H1 (cell line): ENCODE measurements at places on chromosomes 2 and 18. TPM values are rescaled to one million over a fixed set of nuclear protein-coding genes. Genes with fewer than 3 reads are reported as not detected.

The IRS1 gene
- polyA plus RNA-seq = 9.1 and 12.0 TPM in 2 replicates

The OTOS gene
- 0.17 and 0.19 TPM in 2 replicates for polyA plus RNA-seq

The WDCP gene
- 18.0 and 19.2 TPM in 2 replicates for polyA plus RNA-seq

The RFTN2 gene
- 0.42 and 2.3 TPM in 2 replicates for polyA plus RNA-seq

The EMX1 gene
- polyA plus RNA-seq = 2.4 and 3.3 TPM in 2 replicates

The GALR1 gene
- 0.09 TPM in 2 replicates for polyA plus RNA-seq

The IL18RAP gene
- not detected in 2 replicates for polyA plus RNA-seq

The DHRS9 gene
- polyA plus RNA-seq = not detected in 2 replicates

The CDK5R2 gene
- polyA plus RNA-seq = 0.14 TPM in 2 replicates

The COL4A3 gene
- polyA plus RNA-seq = 0.12 and 0.28 TPM in 2 replicates

The BMPR2 gene
- polyA plus RNA-seq = 3.5 and 5.5 TPM in 2 replicates

The TLX2 gene
- polyA plus RNA-seq = 0.06 and 0.17 TPM in 2 replicates

The SNTG2 gene
- 6.6 TPM in 2 replicates for polyA plus RNA-seq

The MBOAT2 gene
- 10.7 and 11.2 TPM in 2 replicates for polyA plus RNA-seq

The SOS1 gene
- polyA plus RNA-seq = 13.1 and 25.7 TPM in 2 replicates

The DARS1 gene
- 31.7 and 61.7 TPM in 2 replicates for polyA plus RNA-seq

The EFEMP1 gene
- polyA plus RNA-seq = 19.7 and 23.2 TPM in 2 replicates

The RND3 gene
- polyA plus RNA-seq = 7.4 and 12.2 TPM in 2 replicates

The IL36G gene
- polyA plus RNA-seq = 0.06 and 0.39 TPM in 2 replicates

The CRYGD gene
- 6.0 and 7.1 TPM in 2 replicates for polyA plus RNA-seq

The NDUFB3 gene
- polyA plus RNA-seq = 15.5 and 38.2 TPM in 2 replicates

The PPIL3 gene
- 26.1 and 48.7 TPM in 2 replicates for polyA plus RNA-seq

The UNC80 gene
- 0.16 and 0.53 TPM in 2 replicates for polyA plus RNA-seq

The C2orf92 gene
- polyA plus RNA-seq = 2.1 and 2.3 TPM in 2 replicates

The CDH7 gene
- polyA plus RNA-seq = 0.67 and 1.00 TPM in 2 replicates

The PMAIP1 gene
- polyA plus RNA-seq = 51.7 and 51.9 TPM in 2 replicates

The FBXO48 gene
- 1.1 and 1.5 TPM in 2 replicates for polyA plus RNA-seq

The NPHP1 gene
- 0.74 and 1.4 TPM in 2 replicates for polyA plus RNA-seq

The GALNT5 gene
- polyA plus RNA-seq = 0.02 TPM in 2 replicates

The NEU2 gene
- 0.12 TPM in 1 of 2 replicates, not detected in the other for polyA plus RNA-seq

The UGT1A3 gene
- not detected in 2 replicates for polyA plus RNA-seq

The L3MBTL4 gene
- polyA plus RNA-seq = 0.67 and 1.0 TPM in 2 replicates

The ARHGAP15 gene
- polyA plus RNA-seq = 0.03 TPM in 1 of 2 replicates, not detected in the other

The LAMA3 gene
- polyA plus RNA-seq = 0.58 and 0.76 TPM in 2 replicates

The LOXL3 gene
- polyA plus RNA-seq = 22.1 and 27.2 TPM in 2 replicates

The NRP2 gene
- polyA plus RNA-seq = 26.7 and 32.0 TPM in 2 replicates

The SERPINB12 gene
- polyA plus RNA-seq = not detected in 2 replicates

The UGT1A4 gene
- not detected in 2 replicates for polyA plus RNA-seq

The KIF5C gene
- polyA plus RNA-seq = 12.5 and 16.3 TPM in 2 replicates

The TMEM198 gene
- polyA plus RNA-seq = 10.4 and 15.4 TPM in 2 replicates

The ADAM23 gene
- polyA plus RNA-seq = 7.5 and 9.9 TPM in 2 replicates

The CYP26B1 gene
- 0.06 and 0.19 TPM in 2 replicates for polyA plus RNA-seq

The CRACDL gene
- 0.25 and 0.38 TPM in 2 replicates for polyA plus RNA-seq

The DUSP19 gene
- 0.53 and 0.73 TPM in 2 replicates for polyA plus RNA-seq

The NGEF gene
- polyA plus RNA-seq = 2.7 and 3.9 TPM in 2 replicates

The MC4R gene
- polyA plus RNA-seq = 0.11 TPM in 1 of 2 replicates, not detected in the other

The LONRF2 gene
- 0.22 and 0.24 TPM in 2 replicates for polyA plus RNA-seq

The RAB6C gene
- 0.03 TPM in 1 of 2 replicates, not detected in the other for polyA plus RNA-seq

The ARHGAP28 gene
- 2.0 and 2.9 TPM in 2 replicates for polyA plus RNA-seq

The TUBB6 gene
- polyA plus RNA-seq = 223 and 288 TPM in 2 replicates

The LCT gene
- 0.03 TPM in 1 of 2 replicates, not detected in the other for polyA plus RNA-seq

The ADRA2B gene
- 5.8 and 8.3 TPM in 2 replicates for polyA plus RNA-seq

The LIMS4 gene
- 0.20 and 0.44 TPM in 2 replicates for polyA plus RNA-seq

The STARD6 gene
- not detected in 2 replicates for polyA plus RNA-seq

The GRHL1 gene
- polyA plus RNA-seq = 1.3 and 1.6 TPM in 2 replicates
